SJCRH30 (cell line): ENCODE measurements at places on chromosomes 12 and 14.

- no peak for DNase-seq
These were observed 128.4 kb downstream of the METTL25 start for GRCh38 chr12:82486524-82487235.

GRCh38 chr14:59317346-59317745, 128.9 kb downstream of the DAAM1 start:
- no peak for DNase-seq

GRCh38 chr14:61372379-61372778, 51.0 kb downstream of the PRKCH start:
- no peak for DNase-seq

DNA sequence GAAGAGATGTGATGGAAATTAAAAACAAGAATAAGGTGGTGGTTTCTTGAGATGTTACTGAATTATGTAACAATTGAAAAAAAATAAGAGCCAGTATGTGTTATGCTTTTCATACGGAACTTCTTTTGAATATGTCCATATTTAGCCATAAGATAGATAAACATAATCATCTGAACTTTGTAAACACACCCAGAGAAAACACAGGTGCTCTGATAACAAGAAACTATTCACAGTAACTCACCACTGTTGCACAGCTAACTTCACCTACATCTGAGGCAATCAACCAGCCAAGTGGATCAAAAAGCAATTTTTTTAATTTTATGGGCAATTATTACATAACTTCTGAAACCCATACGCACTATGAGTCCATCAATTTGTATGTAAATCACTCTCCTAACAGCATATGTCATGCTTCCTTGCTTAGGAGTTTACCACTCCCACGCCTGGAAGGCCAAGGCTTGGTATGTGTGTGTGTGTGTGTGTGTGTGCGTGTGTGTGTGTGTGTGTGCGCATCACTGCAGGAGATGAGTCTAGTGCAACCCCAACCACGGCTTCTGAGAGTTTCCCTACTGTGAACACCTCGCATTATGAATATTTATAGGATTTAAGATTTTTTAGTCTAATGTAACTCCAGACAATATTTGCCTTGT, 443.4 kb downstream of the BCAT1 start:
- no peak for DNase-seq

DNA sequence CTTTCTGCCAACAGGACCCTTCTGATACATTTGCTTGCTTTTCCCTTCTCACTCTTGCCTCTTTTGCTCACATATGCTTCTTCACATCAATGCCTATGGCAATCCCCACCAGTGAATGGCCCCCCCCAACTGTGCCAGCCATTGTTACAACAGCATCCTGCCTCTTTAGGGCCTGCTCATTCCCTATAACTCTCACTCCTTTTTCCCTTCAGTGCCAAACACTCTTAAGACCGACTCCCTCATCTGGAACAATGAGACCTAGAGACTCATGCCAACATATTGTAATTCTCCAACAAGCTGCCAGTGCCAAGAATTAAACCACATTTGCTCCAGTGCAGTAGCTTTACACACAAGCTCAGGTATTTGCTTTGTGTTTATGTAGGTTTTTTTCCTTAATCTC, 189.0 kb downstream of the SOX5 start:
- DNase-seq, result peak; percentile 40

- DNase-seq, result no peak
These were observed at the start of gene KRT7 for GRCh38 chr12:52232674-52233461. TSS of gene KRT7 (plus strand) at chr12:52233243. CDS start at chr12:52233297, 54 bp downstream.
